ENCODE measurements at places on chromosomes 4 and X.

- no peak for DNase-seq
Measured at GRCh38 chrX:107563824-107564223, 64.5 kb upstream of the PRPS1 start.

GRCh38 chr4:68954126-68954525, 2.5 kb upstream of the UGT2A3 start:
- DNase-seq: no peak

GRCh38 chrX:1599791-1600405, 8.5 kb downstream of the AKAP17A start:
- no peak for DNase-seq

- DNase-seq: no peak
Measured at GRCh38 chrX:96889726-96890125, 6.0 kb downstream of the RPA4 start.

DNA sequence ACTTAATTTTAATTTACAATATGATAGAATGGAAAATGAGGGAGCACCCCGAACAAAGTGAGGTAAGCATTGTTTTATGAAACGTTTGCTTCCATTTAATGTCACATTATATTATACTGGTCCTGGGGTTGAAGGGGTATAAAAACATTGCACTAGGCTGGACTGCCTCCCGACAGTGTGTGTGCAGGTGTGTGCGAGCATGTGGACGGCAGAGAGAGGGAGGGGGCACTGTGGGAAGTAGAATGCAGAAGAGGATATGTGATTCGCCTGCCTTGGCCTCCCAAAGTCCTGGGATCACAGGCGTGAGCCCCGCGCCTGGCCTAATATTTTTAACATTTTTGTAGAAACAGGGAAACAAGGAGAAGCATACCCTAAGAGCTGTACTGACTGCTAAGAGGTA, 36.0 kb downstream of the IRF2 start:
- DNase-seq: no peak

- no peak for DNase-seq
Measured at GRCh38 chr4:151325111-151325948, at the start of gene SH3D19. Gene SH3D19 (minus strand): TSS chr4:151325605. CDS start chr4:151325352, 253 bp downstream.

DNA sequence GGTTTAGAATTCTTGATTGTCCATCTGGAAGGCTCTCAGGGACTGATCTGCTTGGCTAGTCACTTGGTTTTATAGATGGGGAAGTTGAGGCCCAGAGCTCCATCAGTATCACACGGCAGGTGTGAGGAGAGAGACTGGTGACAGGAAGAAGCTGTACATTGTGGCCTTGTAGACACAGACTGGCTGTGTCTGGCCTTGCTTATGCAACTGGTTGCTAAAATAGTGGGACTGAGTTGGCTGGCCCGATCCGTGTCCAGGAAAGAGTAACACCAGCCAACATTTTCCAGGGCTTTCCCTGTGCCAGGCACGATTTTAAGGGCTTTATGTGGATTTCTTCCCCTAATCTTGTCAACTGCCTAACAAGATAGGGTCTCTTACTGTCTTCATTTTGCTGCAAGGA, 2.8 kb downstream of the TBC1D14 start:
- no peak for DNase-seq

DNA sequence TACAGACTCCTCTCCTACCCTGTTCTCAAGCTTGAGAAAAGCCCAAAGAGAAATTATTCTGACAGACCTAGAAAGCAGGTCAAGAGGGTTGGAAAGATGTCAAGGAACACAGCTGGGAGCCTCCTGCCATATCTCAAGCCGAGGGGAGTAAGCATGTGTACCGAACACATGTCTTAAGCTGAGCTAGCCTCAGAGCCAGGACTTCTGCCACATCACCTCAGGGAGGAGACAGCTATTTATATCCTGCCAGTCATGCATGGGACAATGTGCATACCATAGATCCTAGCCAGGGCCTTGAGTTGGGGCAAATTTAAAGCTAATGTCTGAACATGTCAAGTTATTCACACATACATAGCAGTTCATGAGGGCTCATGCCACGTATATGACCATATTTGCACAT, 11.8 kb downstream of the TMEM31 start:
- DNase-seq: no peak

DNA sequence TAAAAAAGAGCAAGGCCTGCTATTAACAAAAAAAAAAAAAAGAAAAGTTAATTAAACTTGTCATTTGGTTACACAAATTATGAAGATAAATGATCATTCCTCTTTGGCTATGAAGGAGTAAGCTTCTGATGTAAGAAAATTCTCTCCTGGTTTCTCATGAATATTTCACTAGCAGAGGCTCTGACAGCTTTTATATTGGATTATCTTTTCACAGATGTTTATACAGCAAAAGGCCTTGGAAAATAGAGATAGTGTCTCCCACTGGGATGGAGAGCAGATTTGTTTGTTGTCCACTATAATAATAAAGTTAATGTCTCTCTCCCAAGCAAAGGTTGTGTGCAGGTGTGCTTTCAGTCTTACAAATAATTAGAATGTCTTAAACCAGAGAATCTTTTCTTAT, 40.7 kb upstream of the PDGFC start:
- no peak for DNase-seq

- no peak for DNase-seq
Measured at GRCh38 chr4:165877286-165877685, 4.2 kb downstream of the TLL1 start.

GRCh38 chr4:183241721-183242151, 78.3 kb downstream of the CLDN22 start:
- DNase-seq: no peak

- no peak for DNase-seq
Measured at GRCh38 chrX:87006561-87006960, 511.0 kb upstream of the KLHL4 start.

GRCh38 chr4:80913381-80913780, 117.1 kb upstream of the BMP3 start:
- DNase-seq: no peak

All from AG09309 (cell line).